Left colon (tissue), 2 donors: ENCODE measurements at places on chromosomes 4 and X. TPM values are rescaled to one million over a fixed set of nuclear protein-coding genes. Genes with fewer than 3 reads are reported as not detected.

PIM2 gene
- total RNA-seq, result 11.6 TPM

- DNase-seq, result no peak
These were observed 103.9 kb upstream of the MAOA start for GRCh38 chrX:43552156-43552555.

PNMA5 gene
- total RNA-seq, result not detected

DNA sequence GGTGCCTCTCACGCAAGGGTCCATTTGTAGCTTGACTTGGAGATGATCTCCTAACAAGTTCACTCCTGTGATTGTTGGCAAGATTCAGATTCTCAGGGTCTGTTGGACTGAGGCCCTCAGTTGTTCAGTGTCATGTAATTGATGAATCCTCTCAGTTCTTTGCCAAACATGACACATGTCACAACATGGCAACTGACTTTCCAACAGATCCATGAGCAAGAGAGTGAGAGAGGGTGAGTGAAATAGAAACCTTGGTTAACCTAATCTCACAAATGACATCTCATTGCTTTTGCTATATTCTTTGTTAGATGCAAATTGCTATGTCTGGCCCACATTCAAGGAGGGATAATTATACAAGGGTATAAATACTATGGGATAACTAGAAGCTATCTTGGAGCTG, 231.0 kb upstream of the PCDH10 start:
- no peak for DNase-seq

MAP3K15 gene
- 0.17 TPM for total RNA-seq

GRCh38 chrX:78957768-78958130, 12.6 kb downstream of the P2RY10 start:
- DNase-seq, result no peak

DNA sequence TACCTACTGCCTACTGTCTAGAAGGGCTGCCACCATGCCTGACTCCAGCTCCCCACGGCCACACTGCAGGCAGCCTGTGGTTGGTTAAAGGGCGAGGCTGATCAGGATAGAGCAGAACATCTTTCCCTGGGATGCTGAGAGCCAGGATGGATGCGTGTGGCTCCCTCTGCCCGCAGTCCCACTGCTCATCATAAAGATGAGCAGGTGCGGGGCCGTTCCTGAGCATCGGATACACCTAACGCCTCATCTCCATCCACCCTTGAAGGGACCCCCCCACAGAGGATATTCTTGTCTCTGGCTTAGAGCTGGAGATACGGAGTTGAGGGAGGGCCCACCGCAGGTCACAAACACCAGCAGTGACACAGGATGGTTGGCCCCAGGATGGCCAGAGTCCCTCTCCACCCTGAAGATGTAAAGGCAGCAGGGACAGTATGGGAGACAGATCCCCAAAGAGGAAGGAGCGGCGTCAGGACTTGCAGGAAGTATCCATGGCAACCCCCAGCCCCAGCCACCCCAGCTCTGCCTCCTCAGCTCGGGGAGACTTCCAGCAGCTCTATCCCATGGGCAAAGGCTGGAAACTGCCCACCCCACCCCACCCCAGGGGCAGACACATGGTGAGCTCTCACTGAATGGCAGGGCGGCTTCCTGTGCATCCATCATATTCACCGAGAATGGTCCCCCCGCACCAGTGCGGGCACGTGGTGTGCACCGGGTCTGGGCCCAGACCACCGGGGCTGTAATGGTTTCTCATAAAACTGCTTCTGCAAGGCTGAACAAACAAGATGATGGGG, 19.3 kb downstream of the PPP2R2C start:
- DNase-seq, result no peak

DNA sequence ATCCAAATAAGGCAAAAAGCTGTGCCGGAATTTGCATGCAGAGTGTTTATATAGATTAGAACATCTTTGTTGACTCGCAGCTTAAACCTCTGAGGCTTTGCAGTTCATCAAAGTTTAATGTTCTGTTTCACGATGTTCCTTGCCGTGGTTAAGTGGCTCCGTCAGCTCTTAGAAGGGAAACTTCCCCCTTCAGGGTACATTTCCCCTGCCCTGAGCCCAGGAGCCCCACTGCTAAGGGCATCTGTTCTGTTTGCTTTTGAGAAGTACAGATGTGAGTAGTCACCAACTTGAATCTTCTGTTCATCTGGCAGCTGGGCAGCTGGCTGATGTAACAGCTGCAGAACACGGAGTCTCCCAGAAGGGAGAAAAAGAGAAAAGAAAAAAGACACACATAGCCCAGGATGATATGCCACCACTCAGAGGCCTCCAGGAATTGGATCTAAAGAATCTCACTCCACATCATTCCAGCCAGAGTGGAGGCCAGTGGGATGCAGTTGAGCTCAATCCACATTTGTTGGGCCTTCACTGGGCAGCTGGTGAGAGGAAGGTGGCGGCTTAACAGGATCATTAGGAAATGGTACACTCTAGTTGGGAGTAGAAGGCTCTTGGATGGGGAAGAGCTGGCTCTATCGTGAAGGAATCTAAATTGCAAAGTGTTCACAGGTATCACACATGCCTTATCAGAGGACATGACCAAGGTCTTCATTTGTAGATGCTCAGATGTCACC, 178.7 kb upstream of the RBPJ start:
- DNase-seq, result no peak

PSMD10 gene
- total RNA-seq, result 34.8 TPM

CT47B1 gene
- not detected for total RNA-seq

GRCh38 chr4:31613946-31614623, 893.9 kb downstream of the PCDH7 start:
- no peak for DNase-seq

XPNPEP2 gene
- total RNA-seq, result 22.6 TPM

DNA sequence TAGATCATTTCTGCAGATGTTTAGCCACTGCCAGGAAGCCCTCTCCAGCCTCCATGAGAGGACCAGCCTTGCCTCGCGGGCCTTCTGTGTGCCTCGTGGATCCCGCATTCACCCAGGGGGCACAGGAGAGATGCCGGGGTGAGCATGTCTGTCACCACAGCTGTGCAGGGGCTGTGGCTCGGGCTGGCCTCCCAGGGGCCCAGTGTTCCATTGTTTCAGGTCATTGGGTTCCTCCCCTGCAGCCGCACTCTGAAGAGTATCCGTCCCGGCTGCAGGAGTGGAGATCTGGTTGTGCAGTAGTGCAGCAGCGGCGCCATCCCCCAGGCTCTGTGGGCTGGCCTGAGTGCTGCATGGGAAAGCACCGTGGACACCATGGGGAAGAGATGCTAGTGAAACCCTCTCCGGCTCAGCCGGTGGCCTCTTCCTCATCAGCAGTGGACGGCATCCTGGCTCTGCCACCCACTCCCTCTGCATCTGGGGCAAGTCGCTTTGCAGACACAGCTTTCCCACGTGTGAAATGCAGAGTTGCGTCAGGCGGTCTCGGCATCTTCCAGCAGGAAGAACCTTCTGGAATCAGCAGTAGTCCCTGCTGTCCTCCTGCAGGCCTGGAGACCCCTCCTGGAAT, 29.1 kb downstream of the TBC1D14 start:
- DNase-seq, result no peak

DNA sequence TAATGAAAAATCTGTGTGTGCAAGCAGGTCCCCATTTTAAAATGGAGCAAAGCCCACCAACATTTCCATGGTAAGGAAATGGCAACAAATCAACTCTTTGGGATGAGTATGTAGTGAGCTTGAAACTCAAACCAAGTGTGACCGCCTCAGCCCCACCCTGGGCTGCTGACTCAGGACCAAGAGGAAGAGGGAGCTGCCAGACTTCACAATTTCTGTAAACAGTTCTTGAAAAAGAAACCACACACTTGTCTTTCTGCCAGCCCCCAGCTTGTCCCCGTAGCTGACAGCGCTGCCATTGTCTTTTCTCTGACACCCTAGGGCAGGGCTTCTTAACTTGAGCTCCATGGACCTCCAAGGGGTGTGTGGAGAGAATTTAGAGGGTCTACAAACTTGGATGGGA, 10.3 kb downstream of the RTL5 start:
- peak; percentile 58 for DNase-seq
